ENCODE measurements at places on chromosomes 11 and 22.

GRCh38 chr22:40853961-40854360, 2.5 kb downstream of the ST13 start:
- no peak for DNase-seq

DNA sequence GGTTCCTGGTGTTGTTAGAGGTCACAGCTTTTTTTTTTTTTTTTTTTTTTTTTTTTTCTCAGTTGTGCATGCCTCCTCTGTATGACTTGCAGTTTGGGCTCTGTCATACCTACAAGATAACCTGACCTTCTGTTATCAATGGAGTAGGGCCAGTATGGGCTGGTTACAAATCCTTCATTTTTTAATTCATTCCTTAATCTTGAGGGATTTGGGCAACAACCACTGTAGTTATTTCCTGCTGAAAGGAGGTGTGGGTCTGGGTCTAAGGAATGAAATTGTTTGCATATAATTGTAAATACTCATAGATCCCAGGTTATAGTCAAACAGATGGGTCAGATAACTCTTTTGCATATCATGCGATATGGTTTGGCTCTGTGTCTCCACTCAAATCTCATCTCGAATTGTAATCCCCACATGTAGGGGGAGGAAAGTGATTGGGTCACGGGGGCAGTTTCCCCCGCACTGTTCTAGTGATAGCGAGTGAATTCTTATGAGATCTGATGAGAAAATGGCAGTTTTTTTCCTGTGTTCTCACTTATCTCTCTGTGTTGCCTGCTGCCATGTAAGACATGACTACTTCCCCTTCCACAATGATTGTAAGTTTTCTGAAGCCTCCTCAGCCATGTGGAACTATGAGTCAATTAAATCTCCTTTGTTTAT, 14.1 kb upstream of the GLYAT start:
- no peak for DNase-seq

GRCh38 chr11:77250881-77251640, 50.4 kb downstream of the GDPD4 start:
- no peak for DNase-seq

- no peak for DNase-seq
Observed at GRCh38 chr22:37563153-37564081, 3.1 kb downstream of the CDC42EP1 start.

GRCh38 chr11:95505927-95506426, 275.0 kb upstream of the SESN3 start:
- no peak for DNase-seq

All from stimulated activated CD8-positive, alpha-beta memory T cell treated with anti-CD3 and anti-CD28 coated beads, Interleukin-7, amount 100 ng/mL, for 1 hour (primary cell).